ENCODE measurements at places on chromosomes 7 and 10.

DNA sequence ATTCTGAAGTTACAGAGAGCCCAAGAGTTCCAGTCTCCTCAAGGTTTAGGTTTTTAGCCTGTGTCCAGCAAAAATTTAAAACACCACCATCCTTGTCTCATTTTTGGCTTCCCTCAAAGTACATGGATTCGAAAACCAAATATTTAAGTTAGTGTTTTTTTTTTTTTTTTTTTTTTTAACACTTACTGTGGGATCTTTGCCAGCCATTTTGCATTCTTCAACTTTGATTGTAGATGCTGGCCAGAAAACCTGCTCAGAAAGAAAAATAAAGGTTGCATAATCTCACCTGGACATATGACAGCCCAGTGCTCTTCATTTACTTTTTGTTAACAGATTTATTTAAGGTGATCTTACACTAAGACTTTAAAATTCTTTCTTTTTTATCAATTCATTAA is 91.6 kb downstream of the SEMA3C start:
- DNase-seq, result no peak

- no peak for DNase-seq
Observed at GRCh38 chr7:159088016-159088865, 56.4 kb downstream of the VIPR2 start.

DNA sequence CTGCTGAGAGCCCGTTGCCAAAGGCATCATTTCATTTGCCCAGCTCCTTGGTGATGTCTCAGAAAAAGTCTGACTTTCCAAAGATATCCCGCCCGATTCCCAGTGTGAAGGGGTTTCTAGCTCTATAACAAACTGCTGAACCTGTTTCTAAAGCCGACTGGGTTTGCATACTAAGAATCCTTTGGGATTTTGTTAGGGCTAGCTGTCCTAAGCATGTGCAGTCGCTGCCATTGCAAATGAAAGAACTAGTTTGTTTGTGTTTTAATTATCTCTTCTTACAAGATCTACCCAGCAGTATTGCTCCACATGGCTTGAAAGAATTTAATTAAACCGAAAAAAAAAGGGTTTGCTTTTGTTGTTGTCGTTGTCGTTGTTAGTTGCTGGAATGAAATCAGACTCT is 476.6 kb downstream of the GATA3 start:
- no peak for DNase-seq

DNA sequence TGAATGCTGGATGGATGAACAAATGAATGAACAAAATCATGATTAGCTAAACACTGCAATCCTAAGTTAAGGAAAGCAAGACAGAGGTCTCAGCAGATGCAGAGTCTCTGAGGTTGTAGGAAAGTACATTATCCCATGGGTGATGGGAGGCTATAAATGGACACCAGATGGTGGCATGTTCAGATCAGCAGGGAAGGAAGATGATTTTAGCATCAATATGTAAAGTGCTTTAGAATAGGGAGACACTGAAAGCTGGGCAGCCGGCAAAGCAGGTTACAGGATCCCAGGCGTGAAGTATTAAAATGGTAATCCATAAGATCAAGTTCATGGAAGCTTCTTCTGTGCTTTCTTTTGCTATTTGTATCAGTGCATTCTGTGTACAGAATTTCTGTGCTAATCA is 7.9 kb upstream of the RAPGEF5 start:
- no peak for DNase-seq

DNA sequence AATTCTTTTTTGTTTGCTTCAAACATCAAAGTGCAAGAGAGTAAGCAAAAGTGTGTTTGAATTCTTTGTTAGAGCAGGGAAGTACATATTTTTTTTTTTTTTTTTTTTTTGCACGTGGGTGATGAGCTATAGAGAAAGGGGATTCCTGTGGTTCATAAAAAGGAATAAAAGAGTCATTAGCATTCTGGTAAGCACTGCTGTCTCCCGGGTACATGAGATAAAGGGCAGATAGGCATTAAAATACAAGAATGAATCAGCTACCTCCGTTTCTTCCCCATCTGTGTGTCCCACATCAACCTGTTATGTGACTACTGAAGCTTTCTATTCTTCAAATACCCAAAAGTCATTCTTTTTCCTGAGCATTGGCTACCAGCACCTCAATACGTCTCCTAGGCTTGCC is 102.4 kb upstream of the SEMA3D start:
- DNase-seq, result no peak

- no peak for DNase-seq
Observed at GRCh38 chr10:117934477-117934876, 112.3 kb downstream of the RAB11FIP2 start.

- DNase-seq, result no peak
Observed at GRCh38 chr7:154372011-154372601, 319.9 kb downstream of the DPP6 start.

DNA sequence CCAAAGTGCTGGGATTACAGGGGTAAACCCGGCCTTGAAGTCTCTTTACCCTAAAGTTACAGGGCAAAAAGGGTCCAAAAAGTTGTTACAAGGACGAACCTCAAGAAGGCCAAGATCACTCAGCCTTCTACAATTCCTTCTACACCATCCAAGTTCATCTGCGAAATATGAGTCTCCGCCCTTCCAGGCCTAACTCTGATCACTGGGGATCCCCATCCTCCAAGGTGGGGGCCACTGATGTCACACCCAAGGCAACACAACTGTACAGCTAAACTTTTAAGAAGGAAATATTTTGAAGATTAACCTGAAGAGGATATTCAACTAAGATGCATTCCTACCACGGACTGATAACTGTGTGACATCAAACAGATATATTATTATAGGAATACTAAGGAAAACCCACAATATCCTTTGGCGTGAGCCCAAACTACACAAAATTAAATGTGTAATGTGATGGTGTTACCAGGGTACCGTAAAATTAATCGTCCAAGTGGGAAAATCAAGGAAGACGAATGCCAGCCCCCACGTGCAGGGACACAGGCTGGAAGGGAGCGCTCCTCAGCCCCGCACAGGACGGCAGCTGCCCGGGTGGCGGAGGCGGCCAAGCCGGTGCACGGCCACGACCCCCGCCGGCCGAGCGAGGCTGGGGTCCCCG is 1.0 kb downstream of the PAXIP1 start:
- DNase-seq, result peak; percentile 9

- no peak for DNase-seq
Observed at GRCh38 chr10:51230887-51231585, 156.7 kb downstream of the PRKG1 start.

GRCh38 chr7:20275637-20276036 is 55.1 kb upstream of the ITGB8 start:
- DNase-seq, result no peak

- DNase-seq, result no peak
Observed at GRCh38 chr10:11112718-11113117, 95.0 kb downstream of the CELF2 start.

DNA sequence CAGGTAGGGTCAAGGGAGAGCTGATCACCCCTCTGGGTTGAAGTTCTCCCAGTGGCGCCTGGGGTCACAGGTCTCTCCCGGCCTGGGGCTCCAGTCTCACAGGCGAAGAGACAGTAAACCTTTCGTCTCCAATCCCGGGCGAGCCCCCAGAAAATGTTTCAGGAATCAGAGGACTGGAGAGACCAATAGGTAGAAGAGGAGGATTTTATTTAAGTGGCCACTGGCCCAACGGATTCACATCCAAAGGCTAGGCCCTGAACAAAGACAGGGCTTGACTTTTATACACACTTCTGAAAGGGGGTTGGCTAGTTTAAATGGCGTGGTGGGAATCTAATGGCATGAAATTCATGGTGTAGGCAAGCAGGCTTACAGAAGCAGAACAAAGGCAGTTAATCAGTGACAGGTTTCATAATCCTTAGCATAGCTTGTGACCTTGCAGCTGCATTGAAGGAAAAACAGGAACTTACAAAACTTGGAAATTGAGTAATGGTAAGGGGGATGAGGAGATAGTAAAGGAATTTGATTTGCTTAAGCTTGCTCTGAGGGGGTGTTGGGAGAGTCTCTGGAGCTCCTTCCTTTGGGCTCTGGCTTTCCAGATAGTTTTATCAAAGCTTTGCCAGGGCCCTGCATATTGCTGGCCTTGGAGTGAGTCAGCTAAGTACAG is 105.5 kb downstream of the TRIM24 start:
- DNase-seq, result no peak

GRCh38 chr7:73847941-73848723 is 5.8 kb upstream of the METTL27 start:
- no peak for DNase-seq

DNA sequence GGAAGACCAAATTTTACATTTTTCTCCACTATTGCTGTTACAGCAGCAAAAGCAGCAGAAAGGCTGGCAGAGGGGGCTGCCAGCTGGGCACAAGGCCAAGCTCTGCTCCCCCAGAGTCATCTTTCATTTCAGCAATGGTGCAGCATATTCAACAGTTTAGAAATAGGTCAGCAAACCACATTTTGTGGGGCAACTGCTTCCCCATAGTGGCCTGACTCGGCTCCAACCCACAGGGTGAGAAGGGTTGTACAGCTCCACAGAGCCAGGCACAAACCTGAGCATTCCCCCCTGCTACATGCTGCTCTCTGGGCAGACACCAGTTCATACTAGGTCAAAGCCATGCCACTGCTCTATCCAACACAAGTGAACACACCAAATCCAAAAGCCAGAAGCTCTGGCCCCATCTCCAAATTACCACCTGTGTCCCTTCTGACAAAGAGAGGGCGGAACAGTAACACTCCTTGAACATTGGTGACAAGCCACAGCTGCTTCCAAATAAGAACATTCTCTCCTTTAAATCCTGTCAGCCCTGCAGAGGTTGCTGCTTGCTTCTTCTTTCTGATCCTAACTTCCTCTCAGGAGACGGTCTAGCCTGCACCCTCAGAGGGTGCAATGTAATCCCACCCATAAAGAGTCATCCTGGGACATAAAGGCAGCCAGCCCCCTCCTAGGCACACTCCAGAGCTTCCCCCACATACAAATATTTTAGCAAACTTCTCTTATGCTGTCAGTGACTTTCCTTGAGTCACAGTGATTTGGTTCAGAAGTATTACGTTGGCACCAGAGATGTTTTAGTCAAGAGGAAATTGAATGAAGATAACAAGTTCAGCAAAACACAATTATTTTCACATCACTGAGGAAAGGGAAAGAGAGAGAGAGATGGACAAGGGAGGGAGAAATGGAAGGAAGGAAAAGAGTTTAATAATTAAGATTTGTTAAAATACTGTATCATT is 39.0 kb upstream of the SLIT1 start:
- DNase-seq, result no peak

DNA sequence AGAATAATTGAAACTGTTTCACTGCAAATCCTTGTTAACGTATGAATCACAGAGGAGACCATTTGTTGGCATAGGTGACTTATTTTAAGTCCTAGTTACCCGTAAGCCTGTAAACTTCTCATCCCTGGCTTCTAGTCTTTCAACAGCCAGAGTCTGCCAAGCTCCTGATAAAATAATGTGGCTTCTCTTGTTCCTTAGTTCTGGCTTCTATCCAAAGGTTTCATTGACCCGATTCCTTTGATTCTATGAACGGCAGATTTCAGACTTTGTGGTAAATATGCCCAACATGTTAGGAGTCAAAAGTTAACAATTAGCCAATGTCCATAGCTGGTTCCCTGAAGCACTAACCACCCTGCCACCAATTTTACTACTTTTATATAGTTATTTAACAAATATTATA is 23.3 kb downstream of the DNAH11 start:
- DNase-seq, result no peak

DNA sequence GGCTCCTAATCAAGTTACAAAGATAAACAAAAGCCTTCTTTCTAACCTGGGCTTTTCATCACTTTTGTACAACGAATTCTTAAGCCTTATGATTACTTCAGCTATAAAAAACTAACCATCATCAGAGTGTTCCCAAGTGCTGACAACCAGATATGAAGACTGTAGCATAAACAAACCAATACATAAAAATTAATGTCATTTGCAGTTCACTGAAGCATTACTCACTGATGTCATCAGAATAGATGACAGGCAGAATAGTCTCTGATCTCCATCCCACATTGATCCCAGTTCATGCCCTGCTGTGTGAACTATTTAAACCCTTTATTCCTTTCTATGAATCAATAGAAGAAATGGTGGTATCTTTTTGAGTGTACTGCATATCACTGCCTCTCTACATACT is 84.4 kb downstream of the DNAJC1 start:
- DNase-seq, result no peak

DNA sequence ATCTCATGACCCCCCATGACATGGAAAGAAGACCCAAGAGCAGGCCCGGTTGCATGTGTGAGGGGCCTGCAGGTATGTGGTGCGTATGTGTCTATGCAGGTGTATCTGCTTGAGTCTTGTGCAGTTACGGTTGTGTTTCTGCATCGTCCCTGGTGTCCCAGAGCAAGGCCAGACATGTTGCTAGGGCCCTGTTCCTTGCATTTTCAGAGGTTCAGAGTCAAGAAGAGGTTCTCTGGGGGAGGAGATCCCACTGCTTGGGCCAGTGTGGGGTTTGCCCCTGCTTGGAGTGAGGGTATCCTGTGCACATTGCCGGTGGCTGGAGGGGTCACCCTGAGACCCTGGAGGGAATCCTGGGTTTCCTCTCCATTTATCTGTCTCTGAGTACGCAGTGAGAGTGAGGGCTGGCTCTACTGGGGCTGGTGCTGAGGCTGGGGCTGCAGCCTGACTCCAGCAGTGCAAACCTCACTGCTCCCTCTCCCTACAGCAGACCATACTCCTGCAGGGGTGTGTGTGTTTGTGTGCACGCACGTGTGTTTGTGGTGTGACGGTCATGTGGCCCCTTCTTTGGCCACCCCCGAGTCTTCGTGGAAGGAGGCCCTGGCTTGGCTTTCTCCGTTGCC is 4.1 kb downstream of the TRIM8 start:
- no peak for DNase-seq

DNA sequence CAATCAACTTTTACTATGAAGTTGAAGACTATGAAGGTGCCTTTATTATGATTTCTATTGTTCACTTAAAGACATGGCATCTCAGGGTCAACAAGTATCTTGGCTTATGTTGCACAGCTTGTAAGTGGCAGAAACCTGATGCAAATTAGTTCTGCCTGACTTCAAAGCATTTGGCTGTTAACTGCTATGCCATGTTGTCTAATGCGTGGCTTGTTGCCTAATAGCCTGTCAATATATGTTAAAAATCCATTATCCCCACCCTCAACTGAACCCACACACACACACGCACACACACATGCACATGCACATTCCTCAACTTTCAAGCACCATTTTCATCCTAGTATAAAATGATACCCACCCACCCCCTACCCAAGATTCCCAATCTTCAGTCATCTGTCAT is 217.1 kb downstream of the NRG3 start:
- no peak for DNase-seq

GRCh38 chr7:122884186-122884585 is 2.1 kb downstream of the CADPS2 start:
- DNase-seq, result no peak

- DNase-seq, result no peak
Observed at GRCh38 chr10:68992636-68993440, 4.2 kb downstream of the KIFBP start.
